Panc1 (cell line): ENCODE measurements at places on chromosomes 6 and 20. TPM values are rescaled to one million over a fixed set of nuclear protein-coding genes. Genes with fewer than 3 reads are reported as not detected.

Gene EFCAB8
- 1.1 TPM for total RNA-seq

Gene TNXB
- total RNA-seq, result 1.8 TPM

Gene TFAP2A
- total RNA-seq, result 83.9 TPM

Gene BMP7
- 11.5 TPM for total RNA-seq

Gene HDGFL1
- total RNA-seq, result not detected

Gene COX4I2
- total RNA-seq, result not detected

DNA sequence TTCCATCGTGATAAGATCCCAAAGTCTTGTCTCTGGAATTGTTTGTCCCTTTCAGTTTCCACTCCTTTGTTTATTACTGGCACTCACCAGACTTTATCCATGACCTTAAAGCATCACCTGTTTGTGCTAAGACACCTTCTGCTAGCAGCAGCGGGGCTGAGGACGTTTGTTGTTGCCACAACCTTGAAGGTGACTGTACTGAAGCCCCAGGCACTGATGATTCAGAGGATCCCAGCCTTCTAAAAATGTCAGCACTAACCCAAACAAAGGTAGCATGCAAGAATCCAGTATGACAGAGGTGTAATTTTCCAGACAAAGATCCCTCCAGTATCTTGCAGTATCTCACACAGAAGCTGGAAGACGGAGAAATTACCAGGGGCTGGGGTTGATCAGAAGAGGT, 28.9 kb upstream of the SMIM8 start:
- DNase-seq, result no peak
- H3K27me3 ChIP-seq, result peaks cover 27% of the 10 kb centered on the region

DNA sequence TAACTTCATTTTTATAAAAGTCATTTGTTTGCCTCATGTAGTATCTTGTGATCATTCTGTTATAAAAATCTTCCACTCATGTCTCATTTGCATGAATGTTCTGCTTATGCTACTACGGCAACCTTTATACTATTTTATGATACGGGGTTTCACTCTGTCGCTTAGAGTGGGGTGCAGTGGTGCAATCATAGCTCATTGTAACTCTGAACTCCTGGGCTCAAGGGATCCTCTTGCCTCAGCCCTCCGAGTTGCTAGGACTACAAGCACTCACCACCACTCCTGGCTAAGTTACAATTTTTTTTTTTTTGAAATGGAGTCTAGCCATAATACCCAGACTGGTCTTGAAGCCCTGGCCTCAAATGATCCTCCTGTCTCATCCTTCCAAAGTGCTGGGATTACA, 154.4 kb upstream of the PREP start:
- no peak overlapping the region for H3K27ac ChIP-seq
- no peak for DNase-seq
- H3K4me1 ChIP-seq, result no peaks in the 10 kb centered on the region
- H3K4me3 ChIP-seq, result no peak overlapping the region
- H3K27me3 ChIP-seq, result no peaks in the 10 kb centered on the region

GRCh38 chr6:165222315-165223025, 86.9 kb downstream of the C6orf118 start:
- no peaks in the 10 kb centered on the region for H3K4me1 ChIP-seq
- H3K4me3 ChIP-seq, result no peak overlapping the region
- H3K27me3 ChIP-seq, result 0 out of 2 replicates have a peak, but pooled peaks cover 2% of the 10 kb centered on the region
- H3K27ac ChIP-seq, result no peak overlapping the region

GRCh38 chr6:157744102-157744601, 78.9 kb upstream of the SNX9 start:
- DNase-seq, result no peak
- no peak overlapping the region for H3K27ac ChIP-seq
- no peaks in the 10 kb centered on the region for H3K27me3 ChIP-seq
- no peaks in the 10 kb centered on the region for H3K36me3 ChIP-seq
- no peaks in the 10 kb centered on the region for H3K4me1 ChIP-seq
- H3K4me3 ChIP-seq, result no peak overlapping the region

DNA sequence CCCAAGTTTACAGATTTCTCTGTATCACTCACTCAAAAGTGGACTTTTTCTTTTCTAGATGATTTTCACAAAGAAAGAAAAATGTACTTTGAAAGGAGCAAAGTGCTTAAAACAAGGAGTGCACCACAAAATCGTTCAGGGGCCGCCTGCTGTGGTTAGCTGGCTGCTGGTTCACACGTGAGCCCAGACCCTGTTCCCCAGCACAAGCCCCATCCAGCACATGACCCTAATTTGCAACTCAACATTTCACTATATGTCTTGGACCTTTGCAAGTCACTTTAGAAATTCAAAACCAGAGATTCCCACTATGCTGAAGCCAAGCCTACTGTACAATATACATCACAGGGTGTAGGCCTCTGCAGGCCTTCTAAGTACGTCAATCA, 95.5 kb upstream of the NHSL1 start:
- no peak for DNase-seq
- H3K4me3 ChIP-seq, result no peak overlapping the region
- no peaks in the 10 kb centered on the region for H3K27me3 ChIP-seq
- no peaks in the 10 kb centered on the region for H3K36me3 ChIP-seq

DNA sequence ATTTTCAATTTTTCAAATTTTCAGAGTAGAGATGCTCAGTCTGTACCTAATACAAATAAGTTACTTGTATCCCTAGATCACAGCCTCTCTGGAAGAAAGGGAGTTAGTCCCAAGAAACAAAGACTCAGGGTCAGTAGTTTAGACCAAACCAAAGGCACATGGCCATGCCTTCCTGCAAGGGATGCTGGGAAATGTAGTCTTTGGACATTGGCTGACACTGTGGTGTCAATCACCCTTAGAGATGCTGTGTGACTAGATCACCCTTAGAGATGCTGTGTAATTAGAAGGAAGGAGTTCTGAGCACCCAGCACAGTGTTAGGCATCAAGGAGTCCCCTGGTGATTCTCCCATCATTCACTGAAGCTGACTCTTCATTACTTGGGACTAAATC, 202.1 kb downstream of the NFATC2 start:
- no peaks in the 10 kb centered on the region for H3K4me1 ChIP-seq
- DNase-seq, result no peak
- H3K4me3 ChIP-seq, result no peak overlapping the region
- H3K27me3 ChIP-seq, result 0 out of 2 replicates have a peak, but pooled peaks cover 3% of the 10 kb centered on the region
- H3K36me3 ChIP-seq, result no peaks in the 10 kb centered on the region

DNA sequence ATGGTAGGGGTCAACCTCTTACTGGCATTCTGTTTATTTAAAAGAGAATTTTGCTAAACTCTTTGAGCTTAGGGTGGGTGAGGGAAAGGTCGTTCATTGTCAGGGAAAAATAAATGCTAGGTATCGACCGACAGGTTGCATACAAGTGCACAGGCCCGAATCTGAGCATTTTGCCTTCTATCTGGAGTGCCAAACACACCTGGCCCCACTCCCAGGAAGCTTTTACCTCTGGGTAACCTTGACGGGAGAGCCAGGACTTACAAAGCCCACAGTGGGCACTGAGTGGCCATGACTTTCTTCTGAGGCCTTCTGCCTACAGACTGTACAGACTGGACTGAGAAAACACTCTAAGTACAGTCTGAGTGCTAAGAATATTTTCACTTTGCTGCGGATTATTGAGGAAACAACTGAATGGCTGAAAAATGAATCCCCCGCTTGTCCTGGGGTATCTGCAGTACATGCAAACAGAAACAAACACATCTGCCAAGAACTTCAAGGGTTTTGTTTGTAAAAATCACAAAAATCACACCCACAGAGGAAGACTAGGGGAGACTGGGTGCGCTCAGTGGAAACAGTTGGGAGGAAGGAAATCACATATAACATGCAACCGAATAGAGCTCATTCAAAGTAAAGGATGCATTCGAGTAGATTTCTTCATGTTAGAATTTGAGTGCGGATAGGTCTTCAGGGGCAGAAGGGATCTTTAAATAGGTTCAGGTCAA, 152.8 kb downstream of the NFATC2 start:
- no peaks in the 10 kb centered on the region for H3K27me3 ChIP-seq
- peaks cover 11% of the 10 kb centered on the region for H3K4me1 ChIP-seq
- H3K4me3 ChIP-seq, result no peak overlapping the region
- DNase-seq, result no peak
- no peaks in the 10 kb centered on the region for H3K36me3 ChIP-seq

GRCh38 chr6:111445861-111446267, 37.2 kb downstream of the REV3L start:
- DNase-seq, result no peak
- peaks cover 14% of the 10 kb centered on the region for H3K4me1 ChIP-seq
- H3K27ac ChIP-seq, result no peak overlapping the region
- no peaks in the 10 kb centered on the region for H3K27me3 ChIP-seq
- H3K4me3 ChIP-seq, result no peak overlapping the region

DNA sequence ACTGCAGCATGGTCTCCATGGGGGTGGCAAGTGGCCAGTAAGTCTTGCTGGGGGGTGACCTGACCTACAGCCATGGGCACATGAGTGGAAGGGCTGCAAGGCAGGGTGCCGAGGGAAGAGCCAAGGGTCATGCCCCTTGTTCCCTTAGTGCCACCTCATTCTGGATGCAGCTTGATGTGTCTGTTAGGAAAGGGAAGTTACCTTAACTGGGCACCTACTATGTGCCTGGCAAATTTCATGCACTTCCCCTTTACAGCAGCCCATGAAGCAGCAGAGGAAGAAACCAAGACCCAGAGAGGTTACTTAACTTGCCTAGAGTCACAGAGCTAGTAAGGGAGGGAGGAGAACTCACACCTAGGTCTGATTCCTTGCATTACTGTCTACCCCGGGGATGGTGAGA, 174.0 kb downstream of the MRPL14 start:
- DNase-seq, result no peak
- H3K36me3 ChIP-seq, result no peaks in the 10 kb centered on the region
- H3K27ac ChIP-seq, result no peak overlapping the region
